Melanocyte of skin (primary cell): ENCODE measurements at places on chromosomes 13 and 19. TPM values are rescaled to one million over a fixed set of nuclear protein-coding genes. Genes with fewer than 3 reads are reported as not detected.

SHFL gene
- total RNA-seq, result 60.0 and 121 TPM in 2 replicates

SPATA13 gene
- total RNA-seq, result 34.6 and 45.3 TPM in 2 replicates

PDE4C gene
- not detected in 2 replicates for total RNA-seq

PLVAP gene
- not detected in 2 replicates for total RNA-seq

CALR3 gene
- not detected in 2 replicates for total RNA-seq

C19orf67 gene
- 0.15 TPM in 1 of 2 replicates, not detected in the other for total RNA-seq

TMEM145 gene
- total RNA-seq, result 3.7 TPM in 1 of 2 replicates, not detected in the other

GRK1 gene
- not detected in 2 replicates for total RNA-seq

PPM1N gene
- 0.67 TPM in 1 of 2 replicates, not detected in the other for total RNA-seq

FCER2 gene
- not detected in 2 replicates for total RNA-seq

SIGLEC11 gene
- not detected in 2 replicates for total RNA-seq

MATK gene
- 1.00 and 1.7 TPM in 2 replicates for total RNA-seq

TMPRSS9 gene
- total RNA-seq, result not detected in 2 replicates

SIGLEC8 gene
- total RNA-seq, result not detected in 2 replicates

RFPL4AL1 gene
- not detected in 2 replicates for total RNA-seq

TUBA3C gene
- total RNA-seq, result not detected in 2 replicates

FFAR2 gene
- total RNA-seq, result 0.69 TPM in 1 of 2 replicates, not detected in the other

CATSPERD gene
- total RNA-seq, result not detected in 2 replicates

IL11 gene
- total RNA-seq, result 0.36 and 1.0 TPM in 2 replicates

RAB8A gene
- 142 and 143 TPM in 2 replicates for total RNA-seq

RDH8 gene
- 2.7 and 10.6 TPM in 2 replicates for total RNA-seq

PPFIA3 gene
- total RNA-seq, result 6.3 and 7.3 TPM in 2 replicates

LYPD5 gene
- under 0.01 and 1.0 TPM in 2 replicates for total RNA-seq

PSG2 gene
- total RNA-seq, result not detected in 2 replicates

IZUMO2 gene
- not detected in 2 replicates for total RNA-seq

GJA3 gene
- 4.5 and 9.0 TPM in 2 replicates for total RNA-seq

AMER2 gene
- under 0.01 TPM in 1 of 2 replicates, not detected in the other for total RNA-seq

PROSER1 gene
- 9.3 and 14.9 TPM in 2 replicates for total RNA-seq

ADGRE3 gene
- total RNA-seq, result not detected in 2 replicates

PCDH9 gene
- 2.4 and 5.8 TPM in 2 replicates for total RNA-seq

SHKBP1 gene
- 30.5 and 30.6 TPM in 2 replicates for total RNA-seq

DNAAF3 gene
- 1.5 and 2.1 TPM in 2 replicates for total RNA-seq

CD79A gene
- under 0.01 TPM in 1 of 2 replicates, not detected in the other for total RNA-seq

KISS1R gene
- not detected in 2 replicates for total RNA-seq

CEBPA gene
- total RNA-seq, result not detected in 2 replicates

KLK12 gene
- total RNA-seq, result not detected in 2 replicates

SLC6A16 gene
- total RNA-seq, result under 0.01 and 1.5 TPM in 2 replicates

CBY2 gene
- total RNA-seq, result not detected in 2 replicates

FFAR1 gene
- not detected in 2 replicates for total RNA-seq

VAV1 gene
- total RNA-seq, result not detected in 2 replicates
